ENCODE measurements at places on chromosomes 4 and X.

DNA sequence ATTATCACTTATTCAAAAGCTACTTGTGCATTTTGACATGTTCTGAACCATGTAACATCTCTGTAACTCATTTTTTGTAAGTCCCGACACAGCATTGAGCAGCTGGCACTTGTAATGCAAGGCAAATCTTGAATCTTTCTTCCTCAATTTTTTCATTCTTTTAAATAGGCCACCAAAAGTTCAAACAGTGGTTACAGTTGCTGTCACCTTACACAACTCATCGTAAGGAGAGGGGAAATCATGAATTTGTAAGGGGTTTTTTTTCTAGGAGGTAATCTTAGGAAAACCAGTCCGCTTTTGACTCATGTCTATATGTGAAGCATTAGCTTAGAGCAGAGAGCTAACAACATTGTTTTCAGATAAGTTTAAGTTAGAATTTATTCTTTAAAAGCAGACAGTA is 124.5 kb downstream of the PDLIM5 start:
- no peak for DNase-seq

- no peak for DNase-seq
These were observed 7.3 kb downstream of the LRPAP1 start for GRCh38 chr4:3524920-3525319.

DNA sequence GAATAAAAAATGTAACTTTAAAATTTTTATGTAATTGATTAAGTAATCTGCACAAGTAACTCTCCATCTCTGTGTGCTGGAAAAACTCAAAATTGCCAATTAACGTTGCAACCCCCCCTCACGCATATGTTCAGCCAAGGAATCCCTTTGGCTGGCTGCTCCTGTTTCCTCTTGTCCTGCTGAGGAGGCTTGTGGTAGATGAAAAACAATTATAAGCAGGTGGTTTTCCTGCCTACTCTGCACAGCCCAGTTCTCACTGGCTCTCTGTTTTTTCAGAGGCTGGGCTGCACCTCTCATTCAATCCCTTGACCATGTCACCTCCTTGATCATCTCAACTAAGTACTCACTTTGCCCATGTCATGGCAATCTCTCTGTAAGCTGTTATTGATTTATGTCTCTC is 1068.4 kb downstream of the ARAP2 start:
- peak; percentile 2 for DNase-seq

DNA sequence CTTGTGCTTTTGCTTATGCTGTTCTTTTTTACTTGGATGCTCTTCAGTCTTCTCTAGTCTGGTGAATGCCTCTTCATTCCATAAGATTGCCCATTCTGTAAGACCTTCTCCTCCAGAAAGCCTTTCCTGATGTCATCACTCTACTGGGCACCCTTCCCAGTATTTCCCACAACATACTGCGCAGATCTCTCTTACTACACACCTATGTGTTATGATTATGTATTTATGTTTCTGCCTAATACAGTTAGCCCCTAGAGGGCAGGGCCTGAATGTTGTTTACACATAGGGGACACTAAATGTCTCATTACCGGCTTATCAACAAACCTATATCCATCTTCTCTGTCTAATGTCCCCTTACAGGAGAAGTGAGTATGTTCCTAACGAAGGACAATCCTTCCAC is 21.1 kb downstream of the AIFM1 start:
- DNase-seq, result no peak
